Activated T-cell treated with anti-CD3 and anti-CD28 coated beads, Interleukin-2, amount 50 U/mL, for 4 hours (primary cell): ENCODE measurements at places on chromosomes 7 and 10.
A peak's percentile ranks its signal among the peaks of the same experiment; 100 is the strongest.

DNA sequence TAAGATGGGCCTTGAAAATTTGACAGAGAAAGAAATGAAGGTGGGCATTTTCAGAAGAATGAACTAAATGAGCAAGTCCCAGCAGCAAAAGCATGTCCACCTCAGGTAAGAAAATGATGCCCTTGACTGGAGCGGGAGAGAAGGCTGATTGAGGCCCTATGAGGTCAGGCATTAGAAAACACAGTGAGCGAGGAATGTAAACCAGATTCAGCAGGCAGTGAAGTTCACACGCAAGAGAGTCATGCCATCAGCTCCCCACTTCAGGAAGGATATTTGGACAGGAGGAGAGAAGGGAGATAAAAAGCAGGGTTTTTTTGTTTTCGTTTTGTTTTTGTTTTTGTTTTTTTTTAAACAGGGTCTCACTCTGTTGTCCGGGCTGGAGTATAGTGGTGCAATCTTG lies 166.4 kb downstream of the PPP1R17 start:
- DNase-seq = no peak

GRCh38 chr10:50937230-50937907 lies 51.9 kb upstream of the A1CF start:
- no peak for DNase-seq

GRCh38 chr7:77796960-77797359 lies 1.3 kb downstream of the TMEM60 start:
- no peak for DNase-seq

GRCh38 chr7:102434039-102434486 lies 688 bp downstream of the ORAI2 start:
- DNase-seq = no peak

DNA sequence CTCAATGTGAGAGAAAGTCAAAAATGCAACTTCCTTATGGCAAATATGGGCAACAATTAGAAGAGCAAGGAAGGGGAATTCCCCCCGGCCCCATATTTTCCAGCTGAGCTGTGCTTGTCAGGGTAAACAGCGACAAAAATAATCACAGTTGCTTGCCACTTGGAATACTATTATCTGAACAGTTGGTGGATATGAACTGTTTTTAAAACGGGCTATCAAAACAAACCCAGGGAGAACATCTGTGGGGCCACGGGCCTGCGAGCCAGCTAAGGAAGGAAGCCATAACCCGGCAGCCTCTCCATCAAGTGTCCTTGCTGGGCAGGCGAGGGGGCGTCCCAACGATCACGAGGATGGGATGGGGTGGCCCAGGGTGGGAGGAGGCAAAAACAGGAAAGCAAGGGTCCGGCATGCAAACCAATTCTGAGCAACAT lies 228.4 kb downstream of the ARHGAP12 start:
- no peak for DNase-seq

DNA sequence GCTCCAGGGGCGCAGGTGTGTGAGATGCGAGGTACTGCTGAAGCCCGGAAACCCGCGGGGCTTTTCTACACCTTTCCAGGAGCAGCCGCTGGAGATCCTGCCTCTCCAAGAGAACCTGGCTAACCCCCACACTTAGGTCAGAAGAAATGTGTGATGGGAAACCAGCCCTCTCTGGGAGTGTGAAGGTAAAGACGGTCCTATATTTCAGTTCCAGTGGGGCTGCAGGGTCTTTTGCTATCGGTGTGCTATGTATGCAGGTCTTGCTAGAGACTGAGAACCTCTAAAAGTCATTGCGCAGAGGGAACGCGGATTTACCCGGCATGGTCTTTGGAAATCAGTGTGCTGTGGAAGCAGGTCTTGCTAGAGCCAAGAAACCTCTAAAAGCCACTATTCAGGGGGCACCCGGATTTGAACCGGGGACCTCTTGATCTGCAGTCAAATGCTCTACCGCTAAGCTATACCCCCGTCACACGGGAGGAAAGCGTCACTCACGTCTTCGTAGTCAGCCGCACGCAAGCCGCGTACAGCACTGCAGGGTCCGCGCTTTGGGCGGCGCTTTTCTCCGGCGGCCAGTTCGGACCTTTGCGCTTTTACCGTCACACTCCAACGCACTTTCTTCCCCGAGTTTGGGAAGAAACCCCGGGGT lies 46.0 kb downstream of the ZNF777 start:
- peak; percentile 25 for DNase-seq

GRCh38 chr10:47278152-47278473 lies 21.9 kb upstream of the GDF10 start:
- DNase-seq = no peak

- no peak for DNase-seq
These were observed 76.0 kb downstream of the DENND2A start for GRCh38 chr7:140564643-140565042.

GRCh38 chr7:22435720-22436119 lies 64.3 kb downstream of the STEAP1B start:
- no peak for DNase-seq

DNA sequence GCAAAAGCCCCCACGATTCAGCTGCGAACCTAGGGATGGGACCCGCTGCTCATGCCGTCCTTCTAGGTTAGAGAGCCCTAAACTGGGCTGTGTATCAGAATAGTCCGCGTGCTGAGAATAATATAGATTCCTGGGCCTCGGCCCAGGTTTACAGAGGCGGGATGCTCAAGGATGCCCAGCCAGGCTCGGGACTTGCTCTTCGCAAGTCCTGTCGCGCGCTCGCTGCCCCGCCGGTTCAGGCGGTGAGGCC lies 266 bp upstream of the STMP1 start:
- DNase-seq = no peak

DNA sequence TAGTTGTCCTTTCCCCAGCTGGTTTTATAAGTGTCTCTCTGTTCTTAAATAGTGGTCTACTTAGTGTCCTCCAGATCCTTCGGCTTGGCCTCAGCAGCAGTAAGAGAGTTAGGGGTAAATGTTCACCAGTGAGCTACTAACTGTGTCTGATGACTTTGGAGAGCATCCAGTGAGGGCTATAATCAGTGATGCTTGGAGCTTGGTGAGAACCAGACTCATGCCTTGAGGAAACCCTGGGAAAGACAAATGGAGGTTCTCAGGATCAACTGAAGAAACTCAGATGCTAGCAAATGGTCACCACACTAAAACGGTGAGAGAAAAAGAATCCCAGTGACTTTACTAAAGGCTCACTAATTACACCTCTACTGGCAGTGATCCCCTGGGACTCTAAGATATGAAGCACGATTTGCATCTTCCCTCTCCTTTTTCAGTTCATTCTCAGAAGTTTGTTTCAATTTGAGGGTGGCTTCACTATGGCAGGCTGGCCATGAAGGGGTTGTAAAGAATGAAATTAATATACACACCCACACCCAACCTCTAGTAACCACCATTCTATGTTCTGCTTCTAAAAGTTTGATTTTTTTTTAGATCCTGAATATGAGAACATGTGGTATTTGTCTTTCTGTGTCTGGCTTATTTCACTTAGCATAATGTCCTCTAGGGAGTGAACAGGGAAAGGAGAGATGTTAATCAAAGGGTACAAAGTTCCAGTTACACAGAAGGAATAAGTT lies 177.9 kb downstream of the PDE1C start:
- DNase-seq = no peak

- DNase-seq = no peak
These were observed 81.4 kb downstream of the ATXN7L1 start for GRCh38 chr7:105794741-105795729.

DNA sequence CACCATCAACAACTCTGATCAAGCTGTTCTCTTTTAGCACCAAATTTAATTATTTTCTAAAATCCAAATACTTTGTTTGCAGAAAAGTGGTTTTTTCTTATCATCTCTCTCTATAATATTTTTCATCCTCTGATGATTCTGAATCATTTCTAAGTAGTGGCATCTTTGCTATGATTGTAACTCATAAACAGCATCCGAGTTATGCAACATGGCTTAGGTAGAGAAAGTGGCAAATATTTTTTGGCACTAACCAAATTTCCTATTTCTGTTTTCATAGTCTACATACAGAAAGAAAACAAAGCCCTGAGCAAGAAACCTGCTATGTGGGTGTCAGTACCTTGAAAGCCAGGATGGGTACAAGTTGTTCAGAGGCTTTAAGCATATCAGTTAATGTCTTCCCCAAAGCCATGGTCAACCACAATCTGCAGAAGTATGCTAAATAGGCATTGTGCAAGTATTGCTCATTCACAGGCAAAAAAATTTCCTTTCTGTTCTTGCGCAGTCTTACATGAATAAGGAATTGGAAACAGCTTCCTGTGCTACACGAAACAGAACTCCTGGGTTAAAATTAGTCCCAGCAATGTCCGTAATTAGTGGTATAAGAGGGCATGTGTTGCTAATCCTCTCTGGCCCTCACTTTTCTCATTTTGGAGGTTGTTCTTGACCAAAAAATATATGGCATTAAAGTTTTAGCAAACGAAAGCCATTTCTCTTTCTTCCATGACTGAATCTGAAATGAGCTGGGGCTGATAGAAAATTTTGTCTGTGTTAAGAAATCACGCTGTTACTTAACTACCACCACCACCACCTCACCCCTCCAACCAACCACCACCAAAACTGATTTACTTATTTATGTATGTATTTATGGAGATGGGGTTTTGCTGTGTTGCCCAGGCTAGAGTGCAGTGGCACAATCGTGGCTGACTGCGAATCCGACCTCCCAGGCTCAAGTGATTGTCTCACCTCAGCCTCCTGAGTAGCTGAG lies 325.6 kb upstream of the MAGI2 start:
- no peak for DNase-seq

DNA sequence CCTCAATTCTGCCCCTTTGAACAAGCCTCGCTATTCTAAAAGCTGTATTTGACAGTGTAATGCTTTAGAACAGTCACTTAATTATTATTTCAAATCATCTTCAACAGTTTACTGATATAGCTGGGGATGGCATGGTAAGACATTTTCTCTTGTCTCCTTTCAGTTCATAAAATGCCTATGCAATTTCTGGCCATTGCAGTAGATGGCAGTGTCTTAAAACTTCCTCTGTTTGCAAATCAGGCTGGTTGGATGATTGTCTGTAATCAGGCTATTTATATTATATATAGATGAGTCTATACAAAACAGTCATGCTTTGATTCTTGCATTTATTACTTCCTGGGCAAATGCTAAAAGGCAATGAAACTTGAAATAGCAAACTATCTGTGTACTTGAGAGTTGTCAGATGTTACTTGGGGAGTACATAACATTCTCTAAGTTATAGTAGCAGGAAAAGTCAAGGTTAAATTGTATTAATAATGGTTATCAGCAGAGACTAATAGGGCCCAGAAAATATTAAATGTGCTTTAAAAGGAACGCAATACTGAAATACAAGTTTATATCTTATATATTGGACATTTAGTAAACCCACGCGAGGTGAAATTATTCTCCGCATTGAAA lies 55.5 kb upstream of the LHFPL3 start:
- no peak for DNase-seq

GRCh38 chr10:53619671-53620070 lies 847.1 kb upstream of the MBL2 start:
- DNase-seq = no peak

GRCh38 chr7:135162382-135163001 lies 8.0 kb downstream of the CYREN start:
- no peak for DNase-seq
